ENCODE measurements at places on chromosomes 12 and 14.

- no peak for DNase-seq
Observed at GRCh38 chr12:119153477-119154434, 25.0 kb upstream of the HSPB8 start.

- no peak for DNase-seq
Observed at GRCh38 chr14:20512177-20512905, 7.0 kb downstream of the RNASE10 start.

DNA sequence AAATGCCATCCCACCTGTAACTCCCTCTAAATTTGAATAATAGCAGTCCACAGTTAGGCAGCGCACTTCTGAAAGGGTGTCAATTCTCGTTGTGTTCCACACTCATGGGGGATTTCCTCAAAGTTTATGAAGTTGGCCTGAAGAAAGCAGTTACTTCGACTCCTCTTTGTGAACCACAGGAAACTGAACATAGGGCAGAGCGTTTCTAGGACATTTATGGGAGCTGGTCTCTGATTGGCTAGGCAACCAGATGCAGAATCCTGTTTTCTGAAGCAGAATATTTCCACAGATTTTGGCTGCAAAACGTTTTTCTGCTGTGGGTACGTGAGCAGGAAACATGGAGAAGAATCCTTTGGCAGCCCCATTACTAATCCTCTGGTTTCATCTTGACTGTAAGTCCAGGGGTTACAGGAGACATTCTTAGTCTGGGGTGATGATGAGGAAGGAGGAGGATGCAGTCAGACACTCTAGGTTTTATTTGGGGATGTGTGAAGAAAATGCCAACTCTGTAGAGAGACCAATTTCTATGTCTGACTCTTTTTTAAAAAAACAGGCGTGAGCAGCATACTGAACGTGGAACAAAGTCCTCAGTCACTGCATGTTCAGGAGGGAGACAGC, 431.5 kb upstream of the OR4E1 start:
- no peak for DNase-seq

DNA sequence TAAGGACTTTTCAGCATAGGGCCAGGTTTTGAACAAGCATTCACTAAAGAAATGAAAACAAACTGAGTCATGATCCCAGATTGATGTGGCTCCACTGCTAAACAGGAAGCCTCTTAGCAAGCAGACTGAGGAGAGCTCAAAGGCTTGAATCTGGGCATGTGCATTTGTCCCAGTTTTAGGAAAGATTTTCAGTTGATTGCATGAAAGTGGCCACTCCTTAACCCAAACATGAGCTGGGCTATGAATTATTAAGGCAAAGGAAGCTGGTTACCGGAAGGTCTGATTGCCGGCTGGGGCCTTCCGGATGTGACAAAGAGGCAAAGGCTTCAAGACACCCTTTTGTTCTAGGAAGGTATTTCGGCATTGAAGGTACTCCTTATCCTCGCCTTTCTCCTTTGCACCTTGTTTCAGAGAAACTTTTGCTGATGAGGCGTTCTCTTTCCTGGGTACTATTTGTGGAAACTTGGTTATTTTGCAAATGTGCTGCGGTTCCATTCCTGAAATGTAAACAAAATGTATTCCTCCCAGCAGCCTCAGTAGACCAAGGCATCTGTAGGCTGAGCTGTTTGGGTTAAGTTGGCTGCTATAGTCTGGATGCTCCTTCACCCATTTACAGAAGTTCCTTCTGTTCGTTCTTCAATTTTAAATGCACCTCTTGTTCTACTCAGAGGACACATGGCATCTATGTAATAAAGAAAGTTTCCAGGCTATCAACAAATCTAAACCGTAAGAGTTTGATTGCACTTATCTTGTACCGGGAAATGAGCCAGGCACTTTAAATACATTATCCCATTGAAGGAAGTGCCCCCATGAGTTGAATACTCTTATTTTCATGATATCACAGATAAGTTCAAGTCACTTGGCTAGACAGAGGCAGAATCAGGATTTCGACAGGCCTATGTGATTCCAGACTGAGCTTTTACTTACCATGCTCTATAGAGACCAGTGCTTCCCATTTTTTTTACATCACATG, 115.6 kb upstream of the METAP2 start:
- DNase-seq, result no peak

DNA sequence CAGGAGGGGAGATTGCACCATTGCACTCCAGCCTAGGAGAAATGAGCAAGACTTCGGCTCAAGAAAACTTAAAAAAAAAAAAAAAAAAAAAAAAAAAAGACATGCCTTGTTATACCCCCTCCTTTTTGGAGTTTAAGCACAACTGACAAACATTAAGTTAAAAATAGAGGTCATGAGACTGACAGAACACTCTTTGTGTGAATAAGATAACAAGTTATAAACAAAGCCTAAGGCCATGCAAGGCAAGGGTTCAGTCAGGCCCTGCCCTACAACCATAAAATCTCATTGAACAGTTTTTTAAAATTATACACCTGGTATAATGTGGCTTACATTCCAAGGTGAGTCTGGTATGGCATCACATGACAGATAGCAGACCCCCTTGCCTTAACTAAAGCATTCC, 39.3 kb downstream of the TSPAN19 start:
- no peak for DNase-seq

DNA sequence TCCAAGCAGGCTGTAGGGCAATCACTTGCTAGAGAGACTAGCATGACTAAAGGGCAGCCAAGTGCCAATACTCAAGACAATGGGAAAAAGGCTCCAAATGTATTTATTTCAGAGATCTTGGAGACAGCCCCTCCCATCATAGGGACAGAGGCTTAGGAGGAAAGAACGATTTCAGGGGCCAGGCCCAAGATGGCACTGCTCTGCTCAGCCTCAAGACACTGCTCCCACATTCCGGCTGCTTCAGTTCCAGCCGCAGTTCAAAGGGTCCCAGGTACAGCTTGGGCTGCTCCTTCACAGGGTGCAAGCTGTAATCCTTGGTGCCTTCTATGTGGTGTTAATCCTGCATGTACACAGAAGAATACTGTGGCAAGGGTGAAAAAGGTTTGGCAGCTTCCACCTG, 19.4 kb upstream of the OR4K5 start:
- DNase-seq, result no peak

GRCh38 chr12:64826234-64826633, 1.8 kb downstream of the TBC1D30 start:
- no peak for DNase-seq

- DNase-seq, result no peak
Observed at GRCh38 chr14:38016497-38016896, 191.2 kb upstream of the SSTR1 start.

DNA sequence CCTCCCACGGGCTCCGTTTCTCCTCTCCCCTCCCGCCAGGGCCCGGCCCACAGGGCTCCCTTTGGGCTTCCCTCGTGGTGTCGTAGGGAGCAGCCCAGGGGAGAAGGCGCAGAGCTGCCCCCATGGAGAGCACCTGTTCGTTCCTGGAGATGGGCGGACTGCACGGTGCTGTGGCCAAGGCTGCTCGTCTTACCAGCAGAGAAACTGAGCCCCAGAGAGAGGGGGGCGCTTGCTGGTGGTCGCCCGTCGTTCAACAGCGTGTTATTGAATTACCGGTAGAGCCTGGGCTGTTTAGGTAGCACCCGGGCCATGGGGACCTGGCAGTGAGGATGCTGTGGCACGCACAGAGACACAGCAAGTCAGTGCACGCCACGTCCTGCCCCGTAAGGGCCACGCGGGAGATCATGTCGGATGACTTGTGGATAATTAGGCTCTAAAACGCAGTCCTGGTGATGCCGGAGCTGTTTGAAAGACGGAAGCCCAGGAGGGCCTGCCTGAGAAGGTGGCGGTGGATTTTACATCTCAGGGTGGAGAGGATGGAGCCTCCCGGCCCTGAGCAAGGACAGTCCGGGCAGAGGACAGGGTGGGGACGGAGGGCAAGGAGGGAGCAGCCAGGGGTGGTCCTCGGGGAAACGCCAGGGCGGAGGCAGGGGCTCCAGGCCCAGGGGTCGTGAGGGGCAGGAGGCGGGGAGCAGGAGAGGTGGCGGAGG, 134.4 kb downstream of the ADGRD1 start:
- DNase-seq, result no peak

DNA sequence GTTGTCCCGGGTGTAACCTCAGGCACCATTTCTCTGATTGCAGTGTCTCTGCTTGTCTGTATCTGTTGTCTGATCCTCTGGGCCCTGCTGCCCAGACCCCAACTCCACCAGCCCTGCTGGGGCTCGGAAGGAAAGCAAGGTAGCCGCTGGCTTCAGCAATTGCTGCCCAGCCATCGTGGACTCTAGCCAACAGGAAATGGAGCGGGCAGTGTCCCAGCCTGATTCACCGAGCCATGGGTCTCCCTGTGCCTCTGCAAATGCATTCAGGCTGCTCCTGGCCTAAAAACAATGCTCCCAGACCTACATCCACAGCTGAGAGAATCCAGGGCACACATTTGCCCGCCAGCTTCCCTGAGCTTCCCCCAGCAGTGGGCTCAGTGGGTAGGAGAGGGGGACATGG, 9.2 kb downstream of the TUNAR start:
- DNase-seq, result no peak

- DNase-seq, result no peak
Observed at GRCh38 chr12:13566292-13566691, 369.8 kb downstream of the EMP1 start.

DNA sequence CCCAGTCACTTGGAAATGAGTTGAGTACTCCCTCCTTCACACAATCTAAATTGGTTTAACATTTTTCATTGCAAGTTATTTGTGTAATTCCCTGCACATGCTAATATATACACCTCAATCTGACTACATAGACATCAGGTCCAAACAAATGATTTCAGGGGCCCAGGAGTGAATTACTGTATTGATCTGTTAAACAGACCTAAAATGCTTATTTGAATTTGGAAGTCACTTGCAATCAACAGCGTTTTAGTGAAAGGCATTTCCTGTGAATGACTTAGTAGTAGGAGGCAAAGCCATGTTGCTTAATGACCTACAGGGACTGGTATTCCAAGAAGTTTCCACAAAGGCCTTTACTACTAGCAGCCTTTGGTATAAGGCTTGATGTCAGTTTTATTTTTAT, 22.6 kb upstream of the SLC15A5 start:
- DNase-seq, result no peak

- no peak for DNase-seq
Observed at GRCh38 chr12:33423706-33424105, 15.9 kb downstream of the SYT10 start.

- DNase-seq, result no peak
Observed at GRCh38 chr12:49048953-49049352, 11.6 kb downstream of the KMT2D start.

GRCh38 chr12:53710091-53710490, 17.2 kb downstream of the CALCOCO1 start:
- no peak for DNase-seq

DNA sequence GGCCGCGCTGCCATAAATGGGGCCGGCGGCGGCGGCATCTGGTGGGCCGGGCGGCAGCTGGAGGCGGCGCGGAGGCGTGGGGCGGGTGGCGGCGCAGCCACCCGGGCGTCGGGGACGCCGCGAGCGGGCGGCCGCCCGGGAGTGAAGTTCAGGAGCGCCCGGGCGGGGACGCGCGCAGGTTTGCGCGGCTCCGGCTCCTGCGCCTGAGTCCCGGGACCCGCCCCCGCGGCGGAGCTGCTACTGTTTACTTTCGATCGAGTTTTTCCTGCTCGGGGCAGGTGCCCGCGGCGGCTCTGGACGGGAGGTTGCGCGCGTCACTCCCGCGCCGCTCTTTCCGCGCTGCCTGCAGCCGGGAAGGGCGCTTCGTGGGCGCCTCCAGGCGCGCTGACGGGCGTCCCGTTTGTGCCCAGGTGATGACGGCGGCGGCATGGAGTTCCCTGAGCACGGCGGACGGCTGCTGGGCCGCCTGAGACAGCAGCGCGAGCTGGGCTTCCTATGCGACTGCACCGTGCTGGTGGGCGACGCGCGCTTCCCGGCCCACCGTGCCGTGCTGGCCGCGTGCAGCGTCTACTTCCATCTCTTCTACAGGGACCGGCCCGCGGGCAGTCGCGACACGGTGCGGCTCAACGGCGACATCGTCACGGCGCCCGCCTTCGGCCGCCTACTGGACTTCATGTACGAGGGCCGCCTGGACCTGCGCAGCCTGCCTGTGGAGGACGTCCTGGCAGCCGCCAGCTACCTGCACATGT, at the start of gene ZBTB42:
ZBTB42 (plus strand) TSS at position 331 of the 749 bp plus-strand sequence; CDS start at position 428, 97 bp downstream.
- peak; percentile 61 for DNase-seq

DNA sequence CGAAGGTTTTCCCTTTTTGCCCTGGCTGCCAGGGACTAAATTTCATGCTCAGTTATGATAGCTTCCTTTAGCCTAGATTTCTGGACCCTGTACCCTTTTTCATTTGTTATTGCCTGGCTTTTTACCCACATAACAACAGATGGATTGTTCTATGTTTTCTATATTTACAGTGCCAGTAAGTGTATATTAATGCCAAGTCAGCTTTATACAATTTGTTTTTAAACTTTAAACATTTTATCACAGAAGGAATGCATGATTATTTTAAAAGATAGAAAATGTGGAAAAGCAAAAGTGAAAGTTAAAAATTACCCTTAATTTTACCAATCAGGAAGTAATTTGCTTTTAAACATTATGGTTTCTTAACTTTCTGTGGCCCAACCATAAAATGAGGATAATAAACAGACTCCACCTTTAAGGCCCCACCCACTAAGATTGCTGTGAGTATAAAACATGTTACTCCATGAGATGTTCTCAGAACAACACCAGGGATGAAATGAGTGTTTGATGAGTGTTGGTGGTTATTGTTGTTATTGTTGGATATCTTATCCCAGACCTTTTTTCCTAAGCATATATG, 496.8 kb downstream of the EGLN3 start:
- DNase-seq, result no peak

DNA sequence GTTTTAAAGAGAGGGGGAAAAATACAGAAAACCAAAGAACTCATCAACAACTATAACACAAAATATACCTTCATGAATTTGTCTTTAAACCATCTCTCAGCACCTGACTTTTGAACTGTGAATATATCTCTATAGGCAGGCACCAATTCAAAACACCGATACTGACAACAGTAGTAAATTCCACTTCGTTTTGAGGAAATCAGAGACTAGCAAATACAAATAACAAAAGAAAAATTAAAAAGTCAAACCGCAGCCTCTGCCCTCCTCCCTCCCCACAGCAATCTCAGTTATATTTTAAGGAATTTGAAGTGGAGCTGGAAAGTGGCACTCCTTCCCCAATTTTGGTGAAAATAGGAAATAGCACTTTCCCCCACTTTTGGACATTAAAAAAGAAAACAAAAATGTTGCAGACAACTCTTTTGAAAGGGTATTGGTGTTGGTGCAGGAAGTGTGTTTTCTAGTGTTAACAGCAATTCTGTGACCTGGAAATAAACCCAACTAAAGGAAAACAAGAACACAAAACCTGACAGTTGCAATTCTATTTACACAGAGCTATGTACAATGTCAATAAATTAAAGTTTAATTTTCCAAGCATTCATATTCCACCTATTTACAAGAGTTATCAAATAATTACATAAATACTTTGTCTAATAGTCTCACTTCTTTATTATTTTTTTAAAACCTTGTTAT, 13.5 kb downstream of the TBX3 start:
- no peak for DNase-seq

DNA sequence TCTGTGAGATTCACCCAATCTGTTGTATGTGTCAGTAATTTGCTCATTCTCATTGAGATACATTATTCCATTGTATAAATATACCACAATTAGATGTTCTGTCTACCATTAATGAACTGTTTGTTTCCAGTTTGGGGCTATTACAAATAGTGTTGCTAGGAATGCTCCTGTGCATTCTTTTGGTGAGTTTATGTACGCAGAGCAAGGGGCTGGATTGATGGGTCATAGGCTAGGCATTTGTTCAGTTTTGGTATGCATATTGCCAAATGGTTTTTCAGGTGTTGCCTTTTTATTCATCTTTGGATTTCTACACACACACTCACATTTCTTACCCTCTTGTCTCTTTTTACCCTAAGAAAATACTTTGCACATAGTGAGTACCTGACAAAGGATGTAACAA, 93.4 kb downstream of the GPATCH2L start:
- no peak for DNase-seq

- no peak for DNase-seq
Observed at GRCh38 chr12:88298761-88299242, 156.7 kb downstream of the TMTC3 start.
